ENCODE measurements at places on chromosomes 16 and 17.

- DNase-seq, result no peak
Measured at GRCh38 chr17:78134899-78135385, 4.4 kb downstream of the TMC8 start.

DNA sequence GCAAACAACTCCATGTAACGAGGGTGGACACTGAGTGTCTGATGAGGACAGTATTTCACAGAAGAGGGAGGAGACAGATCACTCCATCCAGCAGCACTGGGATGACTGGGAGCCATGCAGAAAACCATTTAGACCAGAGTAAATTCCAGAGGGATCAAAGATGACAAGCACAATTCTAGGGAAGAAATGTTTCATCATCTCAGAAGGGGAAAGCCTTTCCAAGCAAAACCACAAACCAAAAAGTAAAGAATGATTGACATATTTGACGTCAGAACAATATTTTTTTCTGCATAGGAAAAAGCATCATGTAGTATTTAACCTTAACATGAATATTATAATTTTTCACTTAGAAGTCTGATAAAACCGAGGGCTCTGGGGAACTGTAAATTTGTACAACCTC is 4.8 kb downstream of the DNASE1 start:
- DNase-seq, result no peak

DNA sequence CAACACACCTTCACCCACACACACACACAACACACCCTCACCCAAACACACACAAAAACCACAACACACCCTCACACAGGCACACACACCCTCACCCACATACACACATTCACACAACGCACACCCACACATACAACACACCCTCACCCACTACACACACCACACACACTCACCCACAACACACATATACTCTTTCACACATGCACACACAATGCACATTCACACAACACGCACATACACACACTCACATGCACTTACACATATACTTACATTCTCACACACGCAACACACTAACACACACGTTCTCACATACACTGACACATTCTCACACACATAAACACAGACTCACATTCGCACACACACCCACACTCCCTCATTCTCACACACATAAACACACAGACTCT is 3.8 kb downstream of the ASGR1 start:
- no peak for DNase-seq

- no peak for DNase-seq
Measured at GRCh38 chr16:13883276-13883675, 36.7 kb upstream of the ERCC4 start.

DNA sequence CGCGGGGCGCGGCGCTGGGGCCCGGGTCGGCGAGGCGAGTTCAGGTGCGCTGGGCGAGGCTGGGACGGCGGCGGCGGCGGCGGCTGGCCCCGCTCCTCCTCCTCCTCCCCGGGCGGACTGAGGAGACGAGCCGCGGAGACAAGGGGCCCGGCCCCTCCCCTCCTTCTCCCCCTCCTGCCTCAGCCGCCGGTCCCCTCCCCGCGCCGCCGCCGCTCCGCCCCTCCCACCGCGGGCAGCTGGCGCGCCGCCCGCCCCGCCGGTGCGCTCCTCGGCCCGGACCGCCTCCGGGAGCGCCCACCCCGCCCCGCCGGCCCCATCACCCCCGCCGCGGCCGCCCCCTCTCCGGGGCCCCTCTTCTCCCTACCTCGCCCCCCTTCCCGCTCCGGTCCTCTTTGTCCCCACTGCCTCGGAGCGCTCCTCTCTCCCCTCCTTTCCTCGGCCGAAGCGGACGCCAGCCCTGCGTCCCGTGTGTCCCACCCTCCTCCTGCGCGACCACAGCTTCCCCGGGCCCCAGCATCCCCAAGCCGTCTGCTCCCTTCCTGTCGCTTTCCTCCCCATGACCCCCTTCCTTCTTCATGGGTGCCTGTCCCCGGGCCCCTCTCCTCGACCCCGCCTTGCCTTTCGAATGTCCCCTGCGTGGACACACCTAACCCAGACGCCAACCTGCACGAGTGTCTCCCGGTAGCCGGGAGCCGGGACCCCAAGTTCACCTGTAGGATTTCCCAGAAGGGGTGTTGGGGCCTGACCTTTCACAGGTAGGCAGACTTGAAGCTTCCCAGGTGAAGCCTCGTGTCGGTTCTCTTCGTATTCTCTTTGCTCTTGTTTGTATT is at the start of gene TOX3:
TSS of gene TOX3 (minus strand) at position 140 of the 830 bp plus-strand sequence. CDS start 420 bp downstream, outside the sequence.
- peak; percentile 23 for DNase-seq

- no peak for DNase-seq
Measured at GRCh38 chr16:27437946-27438345, 36.0 kb downstream of the IL21R start.
